ENCODE measurements at places on chromosomes 2 and 18. TPM values are rescaled to one million over a fixed set of nuclear protein-coding genes. Genes with fewer than 3 reads are reported as not detected.

BCL2L11 gene
- total RNA-seq = 11.0 TPM

GKN2 gene
- not detected for total RNA-seq

STPG4 gene
- 0.55 TPM for total RNA-seq

PRADC1 gene
- 11.5 TPM for total RNA-seq

RSAD2 gene
- 11.1 TPM for total RNA-seq

TGFA gene
- total RNA-seq = 1.8 TPM

PAIP2B gene
- 2.5 TPM for total RNA-seq

SMC6 gene
- 26.4 TPM for total RNA-seq

PTPRM gene
- 1.7 TPM for total RNA-seq

Data from activated naive CD4-positive, alpha-beta T cell treated with anti-CD3 and anti-CD28 coated beads, Interleukin-2, amount 50 U/mL, for 72 hours (primary cell).